ENCODE measurements at places on chromosomes 3 and 15.

DNA sequence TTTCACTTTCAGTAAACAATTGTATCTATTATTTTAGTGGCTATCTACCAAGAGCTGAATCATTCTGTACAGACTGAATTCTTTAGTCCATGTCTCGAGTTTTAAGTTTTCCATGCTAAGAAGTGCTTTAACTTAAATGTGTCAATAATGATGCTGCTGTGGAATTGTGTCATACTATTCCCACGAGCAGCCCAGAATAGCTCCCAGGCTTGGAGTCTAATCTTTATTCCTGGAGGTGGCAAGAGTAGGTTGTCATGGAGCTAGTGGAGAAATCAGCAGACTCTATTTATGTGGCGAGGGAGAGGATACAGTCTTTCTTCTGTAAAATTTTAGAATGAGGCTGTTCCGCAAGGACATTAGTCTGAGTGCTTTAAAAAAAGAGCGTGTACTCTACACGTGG, 207.2 kb downstream of the ROBO2 start:
- DNase-seq: no peak

DNA sequence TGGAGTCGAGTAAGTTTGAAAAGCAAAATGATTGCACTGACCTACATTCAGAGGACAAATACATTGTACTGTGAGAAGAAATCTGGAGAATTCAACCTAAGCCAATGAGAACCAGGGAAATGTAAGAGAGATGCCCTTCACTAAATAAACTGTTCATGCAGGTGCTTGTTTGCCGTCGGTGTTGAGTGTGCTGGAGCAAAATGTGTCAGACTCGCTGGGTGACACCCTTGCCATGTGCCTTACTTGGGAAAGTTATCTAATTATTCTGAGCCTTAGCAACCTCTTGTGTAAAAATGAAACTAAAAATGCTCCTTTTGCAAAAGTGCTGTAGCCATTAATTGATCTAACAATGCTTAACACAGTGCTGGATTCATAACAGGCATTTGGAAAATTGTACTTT, 140.4 kb downstream of the GABRB3 start:
- DNase-seq: no peak

GRCh38 chr3:143352850-143353550, 233.4 kb downstream of the CHST2 start:
- DNase-seq: no peak

DNA sequence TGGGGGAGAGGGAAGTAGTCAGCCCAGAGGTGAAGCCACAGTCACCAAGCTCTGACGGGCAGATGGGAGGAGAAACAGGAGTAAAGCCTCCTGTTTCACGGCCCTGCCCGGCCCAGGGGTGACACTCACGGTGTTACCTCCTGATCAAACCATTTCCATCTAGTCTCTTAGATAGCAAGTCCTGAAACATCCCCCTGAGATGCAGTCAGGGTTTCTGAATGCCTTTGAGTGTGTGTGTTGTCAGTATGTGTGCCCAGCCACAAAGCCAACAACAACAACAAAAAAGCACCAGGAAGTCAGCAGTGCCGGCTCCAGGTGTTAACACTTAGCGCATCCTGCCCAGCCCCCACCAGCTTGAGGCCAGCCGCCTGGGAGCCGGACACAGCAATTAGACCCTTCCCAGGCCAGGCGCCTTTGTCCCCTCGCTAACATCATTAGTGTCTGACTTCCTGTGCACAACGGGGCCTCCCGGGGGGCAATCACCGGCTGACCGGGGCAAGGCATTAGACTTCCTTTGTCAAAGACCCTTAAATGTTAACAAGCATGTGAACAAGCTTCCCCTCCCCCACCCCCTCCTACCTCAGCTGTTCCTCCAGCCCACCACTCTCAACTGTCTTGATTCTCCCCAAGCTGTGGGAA, 34.5 kb downstream of the IL17RD start:
- no peak for DNase-seq

DNA sequence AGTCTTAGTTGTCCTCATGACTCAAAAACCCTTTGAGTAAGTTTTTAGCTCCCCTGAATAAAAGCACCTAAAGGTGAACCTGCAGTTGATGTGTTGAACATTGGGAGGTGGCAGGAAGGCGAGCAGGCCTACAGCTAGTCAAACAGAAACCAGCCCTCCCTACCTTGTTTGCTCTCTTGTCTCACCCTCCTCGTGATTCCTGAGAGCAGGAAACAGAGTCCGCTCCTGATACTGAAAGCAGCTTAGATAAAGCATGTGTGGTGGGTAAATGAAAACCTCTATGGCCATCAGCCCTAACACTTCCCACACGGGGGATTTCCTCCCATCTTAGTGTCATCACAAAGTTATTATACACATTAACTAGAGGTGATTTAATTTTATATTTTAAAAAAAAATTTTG, 21.8 kb upstream of the CLDN18 start:
- DNase-seq: no peak

DNA sequence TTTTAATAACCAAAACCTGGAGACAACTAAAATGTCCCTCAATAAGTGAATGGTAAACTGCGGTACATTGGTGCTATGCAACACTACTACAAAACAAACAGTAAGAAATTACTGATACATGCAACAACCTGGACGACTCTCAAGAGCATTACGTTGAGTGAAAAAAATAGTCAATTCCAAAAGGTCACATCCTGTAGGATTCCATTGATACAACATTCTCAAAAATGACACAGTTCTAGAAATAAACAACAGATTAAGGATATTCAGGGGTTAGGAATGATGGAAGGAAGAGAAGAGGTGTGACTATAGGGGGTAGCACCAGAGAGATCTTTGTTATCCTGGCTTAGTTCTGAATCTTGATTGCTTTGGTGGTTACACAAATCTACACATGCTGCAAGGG, 72.2 kb downstream of the ZNF148 start:
- DNase-seq: no peak

- DNase-seq: no peak
Measured at GRCh38 chr3:157753787-157754136, 250.5 kb upstream of the VEPH1 start.

DNA sequence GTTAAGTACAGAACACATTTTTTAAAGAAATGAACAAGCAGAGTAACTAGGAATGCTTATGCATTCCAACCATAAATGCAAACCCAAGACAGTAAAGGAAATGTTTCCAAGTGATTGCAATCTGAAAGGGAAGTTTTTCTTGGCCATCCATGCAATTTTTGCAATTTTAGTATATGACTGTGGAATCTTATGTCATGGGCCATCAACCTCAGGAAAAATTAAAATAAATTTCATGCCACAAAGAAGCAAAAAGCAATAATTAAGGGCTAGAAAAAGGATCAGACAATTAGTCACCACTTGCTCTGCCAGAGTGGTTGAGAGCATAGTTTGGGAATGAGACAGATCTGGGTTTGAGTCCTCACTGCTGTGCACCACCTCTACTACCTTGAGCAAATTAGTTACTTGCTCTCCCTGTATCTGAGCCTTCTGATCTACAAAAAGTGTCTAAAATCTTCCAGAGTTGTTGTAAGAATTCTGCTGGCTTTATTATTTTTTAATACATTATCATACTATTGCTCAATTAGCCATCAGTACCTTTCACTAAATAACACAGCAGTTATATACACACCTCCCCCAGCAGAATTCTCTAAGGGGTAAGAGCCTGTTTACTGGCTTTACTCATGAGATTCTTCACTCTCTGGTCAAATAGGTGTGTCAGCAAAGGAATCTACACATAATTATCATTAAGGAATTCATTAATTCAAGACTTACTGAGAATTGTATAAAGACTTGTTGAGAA, 49.7 kb upstream of the FBN1 start:
- no peak for DNase-seq

DNA sequence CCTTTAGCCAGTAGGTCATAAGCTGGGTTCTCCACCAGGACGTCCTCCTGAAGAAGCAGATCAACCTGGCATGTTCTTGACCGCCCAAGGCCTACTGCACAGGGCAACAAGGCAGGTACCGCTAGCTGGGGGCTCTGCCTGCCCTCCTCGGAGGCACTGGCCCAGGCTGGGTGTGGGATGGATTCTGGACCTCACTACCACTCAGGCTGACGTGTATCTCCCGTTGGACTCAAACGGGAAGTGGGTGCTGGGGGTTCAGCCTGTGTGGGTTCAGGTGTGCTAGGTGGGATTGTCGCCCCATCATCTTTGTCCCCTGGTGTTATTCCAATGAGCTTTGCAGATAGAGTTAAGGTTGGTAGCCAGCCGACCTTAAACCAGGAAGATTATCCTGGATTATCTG, 95.0 kb upstream of the SNRPA1 start:
- DNase-seq: no peak

GRCh38 chr15:41511899-41512369, 1.7 kb downstream of the LTK start:
- no peak for DNase-seq

DNA sequence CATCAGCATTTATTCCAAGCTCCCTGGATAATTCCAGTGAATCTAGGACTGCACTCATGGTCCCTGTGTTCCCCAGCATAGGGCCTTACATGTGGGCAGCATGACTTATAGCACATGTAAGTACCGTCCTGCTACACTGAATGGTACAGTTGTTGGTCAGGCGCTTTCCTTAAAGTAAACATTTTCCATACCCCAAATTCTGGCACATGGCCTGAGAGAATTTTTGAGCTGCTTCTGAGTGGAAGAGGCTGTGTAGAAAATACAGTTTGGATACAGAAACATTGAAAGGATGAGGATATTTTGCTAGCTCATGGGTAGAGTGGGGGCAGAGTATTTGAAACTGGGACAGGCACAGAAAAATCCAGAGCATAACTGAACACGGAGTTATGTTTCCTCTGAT, 27.6 kb downstream of the CORO2B start:
- no peak for DNase-seq

DNA sequence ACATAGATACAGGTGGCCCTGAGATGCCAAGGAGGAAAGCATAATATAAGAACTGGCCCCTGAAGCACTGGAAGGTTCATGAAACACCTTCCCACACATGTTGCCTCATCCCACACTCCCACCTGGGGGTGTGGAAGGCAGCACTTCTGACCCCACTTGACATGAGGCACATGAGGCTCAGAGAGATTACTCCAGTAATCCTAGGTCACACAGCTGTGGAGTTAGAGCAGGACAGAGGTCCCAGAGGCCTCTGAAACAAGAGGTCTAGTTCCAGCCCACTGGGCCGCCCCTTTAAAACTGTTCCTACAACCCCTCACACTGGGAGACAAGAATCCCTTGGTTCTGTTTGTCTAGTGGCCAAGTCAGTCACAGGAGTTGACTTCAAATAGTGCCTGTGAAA, 7.2 kb downstream of the SSUH2 start:
- no peak for DNase-seq

- DNase-seq: no peak
Measured at GRCh38 chr3:45095916-45096526, 50.2 kb downstream of the CDCP1 start.

DNA sequence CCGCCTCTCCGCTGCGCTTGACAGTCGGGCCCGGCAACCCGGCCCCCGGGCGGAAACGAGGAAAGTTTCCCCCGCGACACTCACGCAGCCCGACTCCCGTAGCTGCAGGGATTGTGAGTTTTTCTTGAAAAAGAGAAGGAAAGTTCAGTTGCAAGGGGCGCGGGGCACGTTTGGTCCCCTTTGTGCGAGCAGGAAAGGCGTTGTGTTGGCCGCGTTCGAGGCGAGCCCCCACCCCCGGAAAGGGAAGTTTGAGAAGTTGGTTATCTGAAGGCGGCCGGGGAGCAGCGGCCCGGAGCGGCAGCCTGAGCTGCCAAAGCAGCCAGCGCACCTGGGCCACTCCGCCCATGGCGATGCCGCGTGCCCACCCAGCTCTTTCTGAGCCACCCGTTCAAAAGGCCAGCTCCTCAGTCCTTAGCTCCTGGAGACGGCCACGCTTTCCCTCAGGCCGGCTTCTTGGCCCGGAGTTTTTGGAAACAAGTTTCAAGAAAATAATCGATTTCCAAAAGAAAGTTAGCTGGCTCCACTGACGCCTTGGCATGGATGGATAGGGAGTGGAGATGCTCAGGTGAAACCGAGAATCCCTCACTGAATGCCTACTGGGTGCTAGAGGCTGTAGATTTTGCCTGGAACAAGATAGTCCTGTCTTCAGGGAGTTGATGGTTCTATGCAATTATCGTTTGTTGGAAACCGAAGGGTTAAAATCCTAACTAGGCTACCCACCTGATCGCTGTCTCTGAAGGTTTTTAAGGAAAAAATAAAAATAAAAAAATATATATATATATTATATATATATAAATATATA, 832 bp downstream of the TGFBR2 start:
- peak; percentile 50 for DNase-seq

DNA sequence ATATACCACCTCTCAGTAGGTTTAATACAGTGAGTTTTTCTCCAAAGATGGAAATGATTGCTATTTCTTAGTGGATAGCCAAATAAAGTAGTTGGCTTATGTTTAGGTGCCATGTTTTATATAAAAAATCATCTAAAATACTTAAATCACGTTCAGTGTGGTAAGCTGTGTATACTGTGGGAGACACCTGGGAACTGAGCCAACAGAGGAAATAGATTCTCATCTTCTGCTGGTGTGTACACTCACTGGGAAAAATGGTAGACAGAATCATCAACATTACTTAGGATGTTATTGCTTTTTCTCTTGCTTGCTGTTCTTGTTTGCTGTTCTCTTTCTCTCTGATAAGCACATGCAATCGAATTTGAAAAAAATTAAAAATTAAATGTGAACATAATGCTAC, 112.6 kb upstream of the MB21D2 start:
- no peak for DNase-seq

DNA sequence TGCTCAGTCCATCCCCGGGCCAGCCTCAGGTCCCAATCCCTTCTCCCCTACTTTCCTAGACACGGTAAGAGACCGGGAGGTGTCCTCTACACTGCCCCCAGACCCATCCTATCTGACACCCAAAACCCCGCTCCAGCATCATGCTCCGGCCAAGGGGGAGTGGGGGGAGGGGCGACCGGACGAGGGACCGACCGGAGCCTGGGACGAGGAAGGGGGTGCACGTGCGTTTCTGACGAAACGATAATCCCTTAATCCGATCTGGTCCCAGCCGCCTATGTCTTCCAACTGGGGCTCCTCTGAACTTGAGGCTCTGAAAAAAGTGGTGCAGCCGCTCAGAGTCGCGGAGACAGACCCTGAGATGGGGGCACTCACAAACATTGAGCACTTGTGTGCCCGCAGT, 494 bp downstream of the CPLX3 start:
- no peak for DNase-seq

DNA sequence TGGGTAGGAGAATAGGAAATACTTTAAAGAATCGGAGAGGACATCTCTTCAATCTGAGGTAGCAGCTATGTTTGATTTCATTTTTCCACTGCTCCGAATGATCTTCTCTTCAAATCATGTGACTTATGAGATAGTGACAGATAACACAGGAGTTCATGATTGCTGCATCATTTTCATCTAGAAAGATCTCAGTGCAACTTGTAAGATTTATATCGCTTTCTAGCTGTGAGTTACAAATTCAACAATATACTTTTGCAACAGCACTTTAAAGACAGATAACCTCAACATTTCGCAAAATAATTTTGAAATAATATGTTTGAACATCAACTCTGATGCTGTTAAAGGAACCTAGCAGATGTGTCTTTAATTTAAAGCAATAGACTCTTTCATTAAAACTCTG, 99.9 kb upstream of the CCDC80 start:
- DNase-seq: no peak

GRCh38 chr3:30578479-30578878, 27.9 kb upstream of the TGFBR2 start:
- DNase-seq: no peak

- DNase-seq: no peak
Measured at GRCh38 chr3:74531491-74531890, 83.0 kb downstream of the CNTN3 start.

GRCh38 chr3:44098656-44099415, 142.8 kb upstream of the TOPAZ1 start:
- DNase-seq: no peak

All from activated naive CD4-positive, alpha-beta T cell (primary cell).